Stomach (tissue), 19 donors: ENCODE measurements at places on chromosomes 3 and 15. TPM values are rescaled to one million over a fixed set of nuclear protein-coding genes. Genes with fewer than 3 reads are reported as not detected.

Gene CDCP1
- 4.1 TPM for total RNA-seq

Gene CAND2
- 4.0 TPM for total RNA-seq

Gene RYR3
- 13.6 TPM for total RNA-seq

Gene GPR27
- 2.8 TPM for total RNA-seq

Gene CLDN16
- total RNA-seq: not detected

Gene TM4SF1
- total RNA-seq: 468 TPM

Gene SCG3
- total RNA-seq: not detected

Gene NMNAT3
- total RNA-seq: 8.0 TPM

Gene GXYLT2
- 0.45 TPM for total RNA-seq

Gene TRANK1
- total RNA-seq: 5.3 TPM

Gene GPR160
- total RNA-seq: 0.58 TPM

Gene POLQ
- total RNA-seq: 0.58 TPM

Gene ALDH1A3
- 58.9 TPM for total RNA-seq

Gene KBTBD8
- total RNA-seq: 0.45 TPM

Gene CLRN1
- total RNA-seq: not detected

Gene NEK10
- total RNA-seq: not detected

Gene PPP2R3A
- 38.1 TPM for total RNA-seq

Gene FANCI
- total RNA-seq: 42.9 TPM

Gene PRKCD
- 33.6 TPM for total RNA-seq

Gene C2CD4B
- 30.3 TPM for total RNA-seq

Gene EOMES
- not detected for total RNA-seq

Gene WDR76
- total RNA-seq: 2.6 TPM

Gene TPRG1
- total RNA-seq: 3.5 TPM

Gene CHRNA7
- 39.7 TPM for total RNA-seq

Gene NAALADL2
- total RNA-seq: 1.7 TPM

Gene ALDH1A2
- not detected for total RNA-seq

Gene PRR20G
- total RNA-seq: not detected

Gene ADAMTS9
- 38.7 TPM for total RNA-seq

Gene CHST13
- 5.7 TPM for total RNA-seq

Gene PLOD2
- total RNA-seq: 57.8 TPM

Gene RNU5B-1
- not detected for total RNA-seq

Gene ARGFX
- not detected for total RNA-seq

Gene ZBTB20
- total RNA-seq: 44.0 TPM

Gene TMEM266
- total RNA-seq: not detected

Gene MYH15
- total RNA-seq: not detected

Gene NR1I2
- total RNA-seq: not detected

Gene ARHGEF3
- 23.8 TPM for total RNA-seq

Gene MCF2L2
- not detected for total RNA-seq
